HEK293T (cell line): ENCODE measurements at places on chromosomes 2 and 18.

DNA sequence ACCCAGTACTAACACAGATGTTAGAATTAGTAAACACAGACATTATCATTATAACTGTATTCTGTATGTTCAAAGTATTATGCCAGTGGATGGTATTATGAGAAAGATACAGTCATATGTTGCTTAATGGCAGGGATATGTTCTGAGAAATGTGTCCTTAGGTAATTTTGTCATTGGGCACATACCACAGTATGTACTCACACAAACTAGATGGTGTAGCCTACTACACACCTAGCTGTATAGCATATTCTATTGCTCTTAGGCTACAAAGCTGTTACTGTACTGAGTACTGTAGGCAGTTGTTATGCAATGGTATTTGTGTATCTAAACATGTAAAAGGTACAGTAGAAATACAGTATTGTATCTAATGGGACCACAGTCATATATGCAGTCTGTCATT is 53.8 kb downstream of the GTF3C3 start:
- DNase-seq, result no peak

- no peak for DNase-seq
Observed at GRCh38 chr2:206521612-206522011, 78.3 kb downstream of the ADAM23 start.

DNA sequence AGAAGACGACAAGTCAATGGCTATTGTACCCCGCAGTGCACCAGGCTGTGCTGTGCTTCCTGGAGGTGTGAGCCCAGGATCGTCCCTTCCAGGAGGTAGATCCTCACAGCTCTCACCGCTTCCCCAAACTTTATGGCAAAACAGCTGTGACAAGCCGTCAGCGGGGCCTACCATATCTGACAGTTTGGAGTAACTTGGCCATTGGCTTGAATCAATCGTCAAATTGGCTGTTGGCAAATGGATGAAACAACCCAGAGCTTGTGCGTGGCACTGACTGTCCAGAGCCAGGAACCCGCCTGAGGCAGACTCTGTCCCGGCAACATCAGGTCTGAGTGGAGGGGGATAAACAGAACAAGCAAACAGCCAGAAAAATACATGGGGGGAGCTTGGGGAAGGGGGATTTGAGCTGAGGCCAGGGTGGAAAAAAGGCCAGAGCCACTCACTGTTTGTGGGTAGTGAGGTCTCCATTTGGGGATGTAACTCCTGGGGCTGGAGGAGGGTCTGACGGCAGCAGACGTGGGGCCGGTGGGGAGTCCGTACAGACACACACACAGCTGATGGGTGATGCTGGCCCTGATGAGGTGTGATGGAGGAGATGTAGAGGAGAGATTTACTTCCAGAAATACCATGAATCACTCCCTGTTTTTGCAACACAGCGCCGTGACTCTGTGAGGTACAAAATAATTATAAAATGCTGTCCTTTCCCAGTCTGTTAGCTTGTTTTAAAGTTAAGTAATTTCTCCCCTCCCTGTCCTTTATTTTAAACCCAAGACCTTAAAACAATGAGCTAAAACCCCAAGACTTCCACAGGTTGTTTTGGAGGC is 174.8 kb downstream of the TWIST2 start:
- no peak for DNase-seq

DNA sequence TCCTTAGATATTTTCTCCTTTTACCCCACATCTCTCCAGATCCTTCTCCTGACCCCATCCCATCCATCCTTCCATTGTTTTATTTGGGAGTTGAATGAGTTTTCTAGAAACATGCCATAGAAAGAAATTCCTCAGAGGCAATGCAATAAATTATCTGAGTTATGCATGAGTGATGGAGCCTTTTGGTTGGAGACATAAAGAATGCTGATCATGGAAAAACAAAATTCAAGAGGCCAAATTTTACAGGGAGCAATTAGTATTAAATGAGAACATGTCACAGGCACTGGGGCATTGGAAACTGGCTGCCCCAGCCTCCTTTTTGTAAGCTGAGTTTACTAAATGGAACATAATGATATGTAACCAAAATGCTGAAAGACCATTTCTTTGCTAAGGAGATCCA is 74.2 kb upstream of the LCLAT1 start:
- no peak for DNase-seq

GRCh38 chr2:14223576-14223975 is 408.9 kb upstream of the LRATD1 start:
- no peak for DNase-seq

DNA sequence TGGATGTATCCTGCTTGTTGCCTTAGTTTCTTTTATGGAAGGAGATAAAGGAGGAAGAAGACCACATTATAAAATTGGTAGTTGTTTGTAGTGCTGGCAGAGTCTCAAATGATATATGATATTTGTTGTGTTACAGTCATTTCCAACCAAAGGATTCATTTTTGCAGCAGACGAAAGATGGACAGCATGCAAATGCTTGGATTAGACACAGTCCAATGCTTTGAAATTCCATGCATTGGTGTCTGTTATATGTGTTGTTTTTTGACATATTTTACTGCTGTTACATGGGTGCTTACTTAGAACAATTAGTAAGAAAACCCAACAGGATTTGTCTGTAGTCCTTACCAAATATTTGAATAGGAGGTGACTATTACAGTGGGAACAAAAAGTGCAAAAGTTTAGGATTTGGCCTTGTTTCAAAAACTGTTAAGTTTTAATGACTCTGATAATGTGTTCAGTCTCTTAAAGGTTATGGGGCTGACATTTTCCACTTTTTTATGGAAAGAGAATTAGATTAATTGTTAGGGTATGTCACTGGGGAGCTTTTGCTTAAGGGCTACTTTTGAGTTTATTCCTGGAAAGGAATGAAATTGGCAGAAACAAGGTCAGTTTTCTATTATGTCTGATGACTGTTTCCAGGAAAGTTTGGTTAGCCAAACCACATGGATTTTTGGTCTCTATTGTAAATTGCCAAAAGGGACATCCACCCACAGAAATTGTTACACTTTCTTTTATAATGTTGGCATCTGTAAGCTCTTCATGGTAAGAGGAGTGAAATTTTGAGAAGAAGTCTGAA is 229.4 kb upstream of the MMADHC start:
- DNase-seq, result no peak

GRCh38 chr2:28717339-28717758 is 34.3 kb upstream of the PPP1CB start:
- DNase-seq, result no peak

- no peak for DNase-seq
Observed at GRCh38 chr2:1360557-1361250, 52.6 kb upstream of the TPO start.

- no peak for DNase-seq
Observed at GRCh38 chr2:26606847-26607190, 34.3 kb downstream of the CIB4 start.

DNA sequence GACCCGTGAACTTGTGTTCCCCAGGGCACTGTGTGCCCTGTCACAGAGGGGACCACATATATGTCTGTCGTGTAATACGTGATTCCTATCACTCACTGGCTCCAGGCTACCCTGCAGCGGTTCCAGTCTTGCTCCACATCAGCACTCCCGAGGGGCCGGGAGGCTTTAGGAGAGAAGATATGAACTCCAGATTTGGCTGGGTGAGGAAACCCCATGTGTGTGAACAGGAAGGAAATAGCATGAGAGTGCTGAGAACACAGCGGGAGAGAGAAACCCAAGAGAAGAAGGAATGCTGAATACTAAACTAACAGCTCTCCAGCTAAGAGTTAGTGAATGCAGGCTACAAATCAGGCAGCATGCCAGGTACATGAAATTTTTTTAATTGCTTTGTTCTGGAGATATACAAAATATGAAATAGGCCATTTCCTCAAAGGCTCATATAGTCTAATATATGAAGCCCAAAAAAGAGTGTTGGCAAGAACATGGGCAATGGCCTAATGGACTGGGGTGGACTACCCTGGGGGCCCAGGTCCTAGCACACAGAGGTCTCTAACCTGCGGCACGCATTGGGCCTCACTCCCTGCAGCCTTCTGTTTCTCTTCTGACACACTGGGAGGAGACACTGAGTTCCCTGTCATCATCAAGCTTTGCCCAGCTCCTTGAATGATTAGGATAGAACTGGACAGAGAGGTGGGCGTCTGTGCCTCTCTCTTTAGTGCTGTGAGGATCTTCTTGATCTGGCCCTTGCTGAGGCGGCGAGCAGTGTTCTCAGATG is 372.8 kb upstream of the RAB6C start:
- DNase-seq, result no peak

GRCh38 chr2:37917281-37918228 is 7.5 kb upstream of the RMDN2 start:
- no peak for DNase-seq

- DNase-seq, result no peak
Observed at GRCh38 chr2:60445684-60446179, 107.7 kb downstream of the BCL11A start.

GRCh38 chr18:71327850-71328249 is 1039.0 kb downstream of the SOCS6 start:
- DNase-seq, result no peak

DNA sequence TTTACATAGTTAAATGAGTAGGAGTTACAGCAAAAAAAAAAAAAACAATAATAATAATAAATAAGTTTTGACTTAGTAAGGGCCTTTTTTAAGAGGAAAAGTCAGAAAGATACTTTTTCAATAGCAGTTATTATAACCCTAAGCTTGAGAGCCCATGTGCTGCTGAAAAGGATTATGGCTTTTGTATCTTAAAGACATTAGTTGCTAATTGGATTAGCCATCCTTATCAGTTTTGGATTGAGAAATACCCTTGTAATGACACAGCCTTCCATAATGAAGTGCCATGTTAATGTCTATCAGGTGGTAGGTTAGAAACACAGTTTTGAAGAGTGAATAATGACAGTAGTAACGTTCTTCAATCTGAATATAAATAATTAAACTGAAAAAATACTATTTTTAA is 554.0 kb downstream of the RIT2 start:
- DNase-seq, result no peak

- DNase-seq, result no peak
Observed at GRCh38 chr2:226977775-226978190, 141.9 kb downstream of the RHBDD1 start.

DNA sequence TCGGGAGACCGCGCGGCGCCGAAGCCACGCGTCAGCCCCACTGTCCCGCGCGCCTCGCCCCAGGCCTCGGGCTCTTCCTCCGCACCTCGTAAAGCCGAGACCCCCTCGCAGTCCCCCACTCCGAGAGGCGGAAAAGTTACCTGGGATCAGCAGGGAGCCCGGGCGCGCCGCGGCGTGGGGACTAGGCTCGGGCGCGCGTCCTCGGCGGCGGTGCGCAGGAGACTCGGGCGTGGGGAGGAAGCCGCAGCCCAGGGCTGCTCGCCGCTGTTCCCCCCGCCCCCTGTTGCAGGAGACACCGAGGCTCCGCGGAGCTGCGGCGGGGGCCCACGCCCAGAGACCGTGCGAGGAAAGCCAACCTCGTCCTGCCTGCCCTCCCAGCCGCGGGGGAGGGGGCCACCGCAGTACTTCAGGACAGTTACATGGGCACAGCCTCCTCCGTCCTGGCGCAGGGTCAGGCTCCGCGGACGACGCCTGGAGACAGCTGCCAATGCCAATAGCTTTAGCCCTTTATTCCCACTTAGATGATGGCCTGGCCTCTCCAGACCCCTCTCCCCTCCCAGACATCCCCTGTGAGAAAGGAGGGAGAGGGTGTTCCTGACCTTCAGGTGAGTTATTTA is at the start of gene EPB41L3:
Gene EPB41L3, minus strand, starts transcription at position 225 of the 617 bp plus-strand sequence. CDS start 54,814 bp downstream, outside the sequence.
- peak; percentile 21 for DNase-seq

DNA sequence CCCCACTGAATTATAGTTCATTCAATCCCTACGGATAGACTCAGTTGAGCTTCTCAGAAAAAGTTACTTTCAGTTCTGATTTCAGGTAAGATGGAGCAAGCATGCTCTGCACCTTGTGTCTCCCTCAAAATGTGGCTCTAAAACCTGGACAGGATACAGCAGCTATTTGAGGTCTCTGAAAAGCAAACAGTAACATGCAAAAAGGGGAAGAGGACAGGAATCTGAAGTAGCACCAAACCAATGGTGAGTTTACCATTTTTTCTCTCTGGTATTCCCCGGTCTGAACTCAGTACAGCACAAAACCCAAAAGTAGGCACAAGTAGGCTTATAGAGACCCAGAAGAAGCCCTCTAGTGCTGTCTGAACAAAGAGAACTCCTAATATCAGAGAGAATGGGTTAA is 34.1 kb downstream of the LANCL1 start:
- no peak for DNase-seq
